ENCODE measurements at places on chromosomes 3 and 15.
A peak's percentile ranks its signal among the peaks of the same experiment; 100 is the strongest.

GRCh38 chr3:157109267-157110141, 50.4 kb downstream of the CCNL1 start:
- peak overlapping the region; percentile 69 for H3K27ac ChIP-seq
- peaks cover 85% of the 10 kb centered on the region for H3K4me1 ChIP-seq
- DNase-seq = no peak
- H3K4me3 ChIP-seq = peak overlapping the region; percentile 38
- H3K27me3 ChIP-seq = peaks cover 10% of the 10 kb centered on the region

- no peak overlapping the region for H3K27ac ChIP-seq
- no peak for DNase-seq
- H3K27me3 ChIP-seq = no peaks in the 10 kb centered on the region
These were observed 165.6 kb upstream of the CCDC54 start for GRCh38 chr3:107211608-107212007.

- peaks cover 7% of the 10 kb centered on the region for H3K27me3 ChIP-seq
- H3K36me3 ChIP-seq = no peaks in the 10 kb centered on the region
- H3K27ac ChIP-seq = no peak overlapping the region
- H3K4me1 ChIP-seq = no peaks in the 10 kb centered on the region
- H3K4me3 ChIP-seq = no peak overlapping the region
- no peak for DNase-seq
These were observed 86.9 kb upstream of the COL8A1 start for GRCh38 chr3:99551520-99551919.

- H3K36me3 ChIP-seq = no peaks in the 10 kb centered on the region
- H3K27ac ChIP-seq = no peak overlapping the region
- H3K4me3 ChIP-seq = no peak overlapping the region
- H3K27me3 ChIP-seq = peaks cover 4% of the 10 kb centered on the region
- peaks cover 50% of the 10 kb centered on the region for H3K4me1 ChIP-seq
- no peak for DNase-seq
These were observed 447.8 kb downstream of the MECOM start for GRCh38 chr3:169215461-169216352.

GRCh38 chr15:56640549-56640948, 92.8 kb downstream of the ZNF280D start:
- no peaks in the 10 kb centered on the region for H3K27me3 ChIP-seq
- no peaks in the 10 kb centered on the region for H3K36me3 ChIP-seq
- H3K4me3 ChIP-seq = no peak overlapping the region
- no peak for DNase-seq

GRCh38 chr3:69143612-69144011, 21.2 kb upstream of the LMOD3 start:
- H3K27me3 ChIP-seq = no peaks in the 10 kb centered on the region
- no peak for DNase-seq
- peaks cover 52% of the 10 kb centered on the region for H3K4me1 ChIP-seq
- no peak overlapping the region for H3K4me3 ChIP-seq
- H3K36me3 ChIP-seq = no peaks in the 10 kb centered on the region

- peak overlapping the region; percentile 92 for H3K27ac ChIP-seq
- DNase-seq = no peak
- H3K36me3 ChIP-seq = no peaks in the 10 kb centered on the region
- no peaks in the 10 kb centered on the region for H3K27me3 ChIP-seq
These were observed 16.8 kb upstream of the SMAD3 start for GRCh38 chr15:67048281-67049279.

- H3K36me3 ChIP-seq = peaks cover 7% of the 10 kb centered on the region
- no peaks in the 10 kb centered on the region for H3K27me3 ChIP-seq
- no peak overlapping the region for H3K4me3 ChIP-seq
- DNase-seq = no peak
- no peaks in the 10 kb centered on the region for H3K4me1 ChIP-seq
- no peak overlapping the region for H3K27ac ChIP-seq
These were observed 28.8 kb downstream of the RBP2 start for GRCh38 chr3:139447486-139447885.

GRCh38 chr3:16372362-16373292, 107.6 kb downstream of the OXNAD1 start:
- H3K27me3 ChIP-seq = peaks cover 4% of the 10 kb centered on the region
- peaks cover 81% of the 10 kb centered on the region for H3K4me1 ChIP-seq
- no peak for DNase-seq
- peak overlapping the region; percentile 6 for H3K27ac ChIP-seq
- H3K4me3 ChIP-seq = peak overlapping the region; percentile 16

GRCh38 chr3:37543666-37544065, 318.0 kb upstream of the CTDSPL start:
- H3K27me3 ChIP-seq = peaks cover 4% of the 10 kb centered on the region
- no peak for DNase-seq
- H3K4me3 ChIP-seq = no peak overlapping the region
- H3K27ac ChIP-seq = no peak overlapping the region
- peaks cover 50% of the 10 kb centered on the region for H3K36me3 ChIP-seq

DNA sequence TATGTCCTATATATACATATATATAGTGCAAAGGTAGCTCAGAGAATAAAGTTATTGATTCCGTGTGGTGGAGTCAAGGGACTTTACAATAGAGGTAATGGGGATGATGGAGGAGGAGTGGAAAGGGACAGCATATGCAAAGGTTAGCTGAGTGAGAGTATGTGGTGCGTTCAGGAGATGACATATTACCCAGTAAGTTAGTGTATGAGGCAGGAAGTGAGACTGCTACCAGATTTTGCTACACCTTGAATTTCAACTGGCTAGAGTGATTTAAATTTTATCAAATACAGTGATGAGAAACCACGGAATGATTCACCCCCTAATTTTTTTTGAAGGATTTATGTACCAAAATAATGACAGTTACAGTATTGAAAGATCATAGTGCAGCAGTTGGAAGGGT, 2.8 kb downstream of the ACTL6A start:
- H3K4me1 ChIP-seq = peaks cover 32% of the 10 kb centered on the region
- no peak overlapping the region for H3K4me3 ChIP-seq
- DNase-seq = no peak
- H3K27ac ChIP-seq = no peak overlapping the region

DNA sequence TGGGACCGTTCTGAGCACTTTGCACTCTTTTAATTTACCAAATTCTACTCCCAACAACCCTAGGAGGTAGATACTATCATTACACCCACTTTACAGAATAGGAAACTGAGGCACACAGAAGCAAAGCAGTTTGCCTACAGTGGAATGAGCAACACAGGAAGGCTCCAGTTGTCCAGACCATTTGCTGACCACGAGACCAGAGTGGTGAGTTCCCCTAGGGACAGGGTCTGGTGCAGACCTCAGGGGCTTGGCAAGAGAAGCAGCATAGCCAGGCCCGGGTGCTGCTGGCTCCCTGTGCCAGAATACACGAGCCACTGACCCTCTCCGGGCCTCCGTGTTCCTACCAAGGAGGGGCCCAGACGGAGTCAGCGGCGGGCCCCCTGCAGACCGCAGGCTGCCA, 26.5 kb downstream of the PLXND1 start:
- no peak overlapping the region for H3K4me3 ChIP-seq
- peaks cover 11% of the 10 kb centered on the region for H3K27me3 ChIP-seq
- peaks cover 5% of the 10 kb centered on the region for H3K4me1 ChIP-seq
- no peak for DNase-seq
- H3K36me3 ChIP-seq = peaks cover 4% of the 10 kb centered on the region

- no peaks in the 10 kb centered on the region for H3K4me1 ChIP-seq
- DNase-seq = no peak
- no peaks in the 10 kb centered on the region for H3K27me3 ChIP-seq
These were observed 56.4 kb downstream of the MBNL1 start for GRCh38 chr3:152325136-152325535.

GRCh38 chr3:56613016-56613415, 56.0 kb downstream of the CCDC66 start:
- no peak for DNase-seq
- H3K27me3 ChIP-seq = no peaks in the 10 kb centered on the region
- H3K27ac ChIP-seq = no peak overlapping the region
- H3K4me1 ChIP-seq = peaks cover 5% of the 10 kb centered on the region

DNA sequence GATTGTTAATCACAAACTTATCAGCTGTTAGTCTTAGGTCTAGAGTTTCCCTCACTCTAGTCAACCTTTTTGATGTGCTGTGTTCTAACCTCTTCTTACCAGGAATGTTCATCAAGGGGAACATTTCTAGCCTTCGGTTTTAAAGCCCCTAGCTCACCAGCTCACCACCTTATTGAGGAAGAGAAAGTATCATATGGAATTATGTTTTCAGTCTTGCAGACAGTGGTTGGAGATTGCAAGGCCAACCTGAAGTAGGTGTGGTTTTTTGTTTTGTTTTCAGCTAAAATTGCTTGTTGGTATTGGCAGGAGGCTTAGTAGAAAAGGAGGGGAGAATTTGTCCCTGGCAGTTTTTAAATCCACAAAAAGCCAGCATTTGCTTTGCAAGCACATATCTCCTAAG, 48.4 kb upstream of the CCDC80 start:
- H3K4me1 ChIP-seq = peaks cover 19% of the 10 kb centered on the region
- DNase-seq = no peak
- no peak overlapping the region for H3K4me3 ChIP-seq
- H3K36me3 ChIP-seq = peaks cover 7% of the 10 kb centered on the region
- no peak overlapping the region for H3K27ac ChIP-seq

DNA sequence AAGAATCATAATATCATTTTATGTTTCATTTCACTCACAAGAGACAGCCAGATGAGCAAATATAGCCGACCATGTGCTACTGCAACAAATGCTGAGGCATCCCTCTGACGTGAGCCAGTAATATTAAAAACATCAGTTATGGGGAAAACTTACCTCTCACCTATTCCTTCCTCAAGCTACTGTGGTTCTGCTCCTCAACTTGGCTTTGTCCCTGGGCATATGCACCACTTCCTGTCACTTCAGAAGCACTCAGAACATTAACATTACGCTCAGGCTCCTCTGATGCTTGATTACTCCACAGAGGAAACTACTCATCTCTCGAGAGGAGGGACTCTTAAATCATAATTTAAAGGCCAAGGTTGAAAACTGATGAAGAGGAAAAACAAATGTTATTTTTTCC, 457.0 kb upstream of the ALCAM start:
- H3K27me3 ChIP-seq = no peaks in the 10 kb centered on the region
- H3K27ac ChIP-seq = peak overlapping the region; percentile 79
- H3K36me3 ChIP-seq = peaks cover 5% of the 10 kb centered on the region
- no peak for DNase-seq
- H3K4me3 ChIP-seq = no peak overlapping the region
- H3K4me1 ChIP-seq = no peaks in the 10 kb centered on the region

DNA sequence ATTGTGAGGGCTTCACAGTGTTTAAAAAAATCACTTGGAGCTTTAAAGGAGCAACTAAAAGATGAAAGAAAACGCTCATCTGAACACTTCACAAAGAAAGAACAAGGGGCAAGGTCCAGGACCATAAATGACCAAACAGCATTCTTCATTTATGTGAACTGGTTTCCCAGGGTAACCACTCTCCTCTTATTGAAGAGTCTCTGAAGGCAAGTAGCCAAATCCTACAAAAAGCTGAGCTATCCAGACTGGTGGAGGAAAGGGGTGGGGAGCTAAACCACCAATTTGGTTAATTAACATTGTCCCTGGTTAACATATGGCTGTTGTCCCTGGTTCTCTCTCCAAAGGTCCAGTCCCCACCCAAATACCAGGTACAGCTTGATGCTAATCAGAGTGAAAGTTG, 58.1 kb downstream of the OSBPL10 start:
- H3K27ac ChIP-seq = peak overlapping the region; percentile 92
- no peak for DNase-seq
- peaks cover 2% of the 10 kb centered on the region for H3K27me3 ChIP-seq
- H3K4me1 ChIP-seq = peaks cover 38% of the 10 kb centered on the region

DNA sequence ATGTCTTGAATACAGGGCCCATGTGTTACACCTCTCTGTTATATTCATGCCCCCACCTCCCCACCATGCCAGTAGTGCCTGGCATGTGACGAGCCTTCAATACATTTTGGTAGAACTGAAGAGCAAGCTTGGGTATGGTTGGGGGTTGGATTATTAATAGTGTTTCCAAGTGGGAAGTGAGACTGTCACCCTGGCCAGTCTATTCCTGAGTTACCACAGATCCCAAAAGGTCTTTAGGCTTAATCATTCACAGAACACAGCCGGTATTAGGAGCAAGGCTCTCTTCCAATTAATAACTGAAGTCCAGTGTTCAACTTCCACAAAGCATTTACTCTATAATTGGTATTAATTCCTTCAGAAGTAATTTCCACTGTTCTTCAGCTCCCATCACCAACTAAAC, 231.9 kb upstream of the LRTM1 start:
- H3K36me3 ChIP-seq = no peaks in the 10 kb centered on the region
- H3K27ac ChIP-seq = no peak overlapping the region
- peaks cover 38% of the 10 kb centered on the region for H3K4me1 ChIP-seq
- H3K4me3 ChIP-seq = peak overlapping the region; percentile 15

GRCh38 chr15:78660584-78660983, 19.6 kb upstream of the CHRNB4 start:
- no peak overlapping the region for H3K4me3 ChIP-seq
- H3K4me1 ChIP-seq = peaks cover 73% of the 10 kb centered on the region
- DNase-seq = no peak
- H3K27ac ChIP-seq = no peak overlapping the region

GRCh38 chr15:48696627-48697312, 51.3 kb upstream of the FBN1 start:
- H3K27ac ChIP-seq = peak overlapping the region; percentile 47
- peaks cover 2% of the 10 kb centered on the region for H3K27me3 ChIP-seq
- no peak for DNase-seq

DNA sequence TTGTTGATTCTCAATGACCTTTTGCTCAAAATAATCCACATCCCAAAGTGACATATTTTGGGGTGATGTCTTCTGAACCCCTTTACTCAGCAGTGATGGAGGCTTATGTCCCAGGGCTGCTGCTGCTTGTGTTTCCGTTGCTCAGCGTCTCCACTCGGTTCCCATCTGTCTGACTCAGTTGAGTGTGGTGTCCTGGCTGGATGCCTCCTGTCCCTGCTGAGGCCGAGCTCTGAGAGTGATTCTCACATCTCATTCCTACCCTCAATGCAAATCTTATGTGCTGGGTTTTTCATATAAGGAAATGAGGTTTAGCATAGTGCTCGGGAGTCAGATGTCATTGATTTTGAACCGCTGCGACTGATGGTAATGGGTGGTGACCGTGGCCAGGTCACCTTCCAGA, 247.4 kb downstream of the GABRG3 start:
- peaks cover 4% of the 10 kb centered on the region for H3K27me3 ChIP-seq
- H3K36me3 ChIP-seq = no peaks in the 10 kb centered on the region
- DNase-seq = no peak
- H3K27ac ChIP-seq = no peak overlapping the region
- no peaks in the 10 kb centered on the region for H3K4me1 ChIP-seq

GRCh38 chr3:115961380-115961779, 338.1 kb downstream of the GAP43 start:
- H3K36me3 ChIP-seq = no peaks in the 10 kb centered on the region
- H3K4me3 ChIP-seq = peak overlapping the region; percentile 33
- no peak for DNase-seq

GRCh38 chr15:33150971-33151370, 43.5 kb downstream of the FMN1 start:
- no peak for DNase-seq
- peaks cover 5% of the 10 kb centered on the region for H3K27me3 ChIP-seq
- H3K27ac ChIP-seq = peak overlapping the region; percentile 85
- H3K36me3 ChIP-seq = peaks cover 8% of the 10 kb centered on the region
- no peak overlapping the region for H3K4me3 ChIP-seq

DNA sequence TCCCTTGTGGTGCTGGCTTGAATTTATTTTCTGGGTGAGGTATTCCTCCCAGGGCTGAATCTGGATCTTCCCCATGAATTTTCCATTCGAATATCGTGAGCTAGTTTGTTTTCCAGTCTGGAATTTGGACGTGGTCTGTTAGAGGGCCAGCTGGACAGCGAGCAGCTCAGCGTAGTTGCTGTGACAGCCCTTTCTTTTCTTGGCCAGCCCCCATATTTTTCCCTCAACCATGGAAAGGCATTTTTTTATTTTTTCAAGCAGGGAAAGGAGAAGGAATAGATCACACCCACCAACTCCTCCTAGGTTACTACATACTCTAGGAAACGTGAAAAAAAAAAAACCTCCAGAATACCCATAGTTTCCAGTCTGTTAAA, 152.0 kb downstream of the KLHL25 start:
- no peaks in the 10 kb centered on the region for H3K27me3 ChIP-seq
- peak overlapping the region; percentile 87 for H3K27ac ChIP-seq
- H3K36me3 ChIP-seq = peaks cover 77% of the 10 kb centered on the region

Data from nephron progenitor cell (in vitro differentiated cells).